ENCODE measurements at places on chromosomes 16 and 17.

GRCh38 chr16:56357241-56357764, 68.0 kb downstream of the AMFR start:
- no peak for DNase-seq

DNA sequence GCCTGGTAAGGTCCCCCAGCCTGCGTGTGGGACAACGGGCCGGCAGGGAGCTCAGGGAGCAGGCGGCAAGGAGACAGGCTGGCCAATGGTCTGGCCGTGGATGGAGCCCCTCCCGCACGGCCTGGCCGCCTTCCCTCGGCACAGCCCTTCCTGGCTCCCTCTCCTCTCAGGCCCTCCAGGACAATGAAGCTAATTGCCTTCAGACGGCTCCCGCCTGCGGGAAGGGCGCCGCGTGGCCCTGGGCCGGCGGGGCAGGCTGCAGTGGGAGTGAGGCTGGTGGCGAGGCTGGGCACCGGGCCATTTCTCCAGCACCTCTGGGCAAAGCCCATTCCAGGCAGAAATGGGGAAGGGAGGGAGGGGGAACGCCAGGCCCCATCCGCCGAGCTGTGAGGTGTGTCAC, 50.9 kb downstream of the ENGASE start:
- DNase-seq = no peak

- no peak for DNase-seq
Measured at GRCh38 chr16:65202461-65202860, 80.6 kb upstream of the CDH11 start.

DNA sequence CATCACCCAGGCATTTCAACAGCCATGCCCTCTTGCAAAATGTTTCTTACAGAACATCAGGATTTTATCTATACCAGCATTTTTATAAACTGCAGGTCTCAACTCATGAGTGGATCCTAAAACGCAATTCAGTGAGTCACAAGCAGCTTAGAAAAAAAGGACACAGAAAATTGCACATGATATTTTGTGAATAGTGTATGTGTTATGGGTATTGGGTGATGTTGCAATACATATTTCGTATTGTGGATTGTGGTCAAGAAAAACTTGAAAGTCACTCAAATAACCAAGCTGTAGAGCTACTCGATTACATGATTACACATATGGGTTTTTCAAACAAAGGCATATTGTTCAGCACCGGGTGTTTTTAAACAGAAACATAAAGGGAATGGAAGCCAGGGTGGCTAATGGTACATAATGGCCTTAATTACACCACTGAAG, 1.4 kb downstream of the WIPI1 start:
- no peak for DNase-seq

Data from NCI-H526 treated with DMSO at 0.1 percent for 48 hours (cell line).